ENCODE measurements at places on chromosomes 3 and 15.
A peak's percentile ranks its signal among the peaks of the same experiment; 100 is the strongest.

DNA sequence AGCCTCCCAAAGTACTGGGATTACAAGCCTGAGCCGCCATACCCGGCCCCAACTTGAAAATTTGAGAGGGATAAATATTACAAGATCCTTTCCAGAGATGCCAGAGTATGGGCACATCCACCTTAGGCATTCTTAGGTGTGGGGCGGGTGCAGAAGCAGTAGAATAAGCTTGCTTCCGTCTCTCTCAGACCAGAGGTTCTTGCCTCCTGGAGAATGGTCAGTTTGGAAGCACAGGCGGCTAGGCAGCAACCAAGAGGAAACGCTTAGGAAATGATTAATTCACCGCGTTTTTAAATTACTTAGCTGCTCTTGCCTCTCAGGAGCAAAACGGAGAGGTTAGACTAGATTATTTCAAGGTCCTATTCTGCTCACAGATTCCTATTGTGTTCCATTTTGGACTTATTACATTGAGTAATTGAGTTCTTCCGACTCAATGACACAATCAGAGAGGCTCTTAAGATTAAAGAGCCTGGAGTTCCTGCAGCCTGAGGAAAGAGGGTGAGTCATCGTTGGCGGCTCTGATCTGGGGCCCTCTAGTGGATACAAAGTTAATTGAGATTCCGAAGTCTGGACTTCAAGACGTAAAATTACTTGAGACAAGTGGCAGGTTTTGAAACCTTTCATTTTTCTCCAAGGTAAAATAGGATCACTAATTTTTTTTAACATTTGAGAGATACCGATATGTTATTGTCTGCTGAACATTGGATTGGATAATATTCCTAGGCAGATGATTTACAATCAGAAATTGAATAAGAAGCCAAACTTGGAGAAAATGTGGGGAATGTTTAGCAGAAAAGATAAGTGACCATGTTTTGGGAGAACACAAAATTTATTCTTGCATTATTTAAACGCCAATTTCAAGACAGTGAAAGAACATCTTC, 5.8 kb upstream of the TOPAZ1 start:
- peak; percentile 42 for DNase-seq

DNA sequence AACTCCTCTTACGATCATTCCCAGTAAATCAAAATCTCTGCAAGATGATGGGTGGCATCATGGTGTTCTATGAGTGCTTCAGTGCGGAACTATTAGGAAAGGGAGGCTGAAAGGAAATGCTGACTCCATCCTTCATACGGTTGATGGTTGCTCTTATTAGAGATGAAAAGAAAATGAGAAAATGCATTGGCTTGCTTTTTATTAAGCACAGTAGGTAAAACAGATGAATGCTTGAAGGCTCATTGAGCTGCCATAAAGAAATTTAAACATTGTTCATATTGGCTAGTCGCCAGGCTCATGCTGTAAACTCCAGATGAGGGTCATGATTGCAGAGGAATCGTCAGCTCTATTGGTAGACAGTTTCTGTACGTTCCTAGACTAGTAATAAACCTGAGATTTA, 115.8 kb downstream of the EPHA3 start:
- no peak for DNase-seq

DNA sequence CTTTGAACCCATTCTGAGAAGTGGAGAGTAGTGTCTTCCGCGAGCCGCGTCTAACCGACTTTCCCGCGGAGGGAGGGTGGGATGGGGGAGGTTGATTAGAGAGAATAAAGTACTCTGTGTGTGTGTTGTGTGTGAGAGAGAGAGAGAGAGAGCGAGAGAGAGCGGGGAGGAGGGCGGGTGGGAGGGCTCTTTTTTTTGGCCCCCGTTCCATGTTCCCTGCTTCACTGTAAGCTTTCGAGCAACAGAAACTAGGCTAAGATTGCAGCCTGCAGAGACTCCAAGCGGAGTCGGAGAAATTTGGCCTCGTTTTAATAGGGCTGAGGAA, 1.6 kb upstream of the MEIS2 start:
- DNase-seq: no peak

GRCh38 chr15:31265090-31265870, 61.4 kb upstream of the KLF13 start:
- DNase-seq: peak; percentile 7

- DNase-seq: no peak
Observed at GRCh38 chr15:75142499-75142898, 59.2 kb upstream of the C15orf39 start.

GRCh38 chr15:41506796-41507341, 6.8 kb downstream of the LTK start:
- DNase-seq: no peak

DNA sequence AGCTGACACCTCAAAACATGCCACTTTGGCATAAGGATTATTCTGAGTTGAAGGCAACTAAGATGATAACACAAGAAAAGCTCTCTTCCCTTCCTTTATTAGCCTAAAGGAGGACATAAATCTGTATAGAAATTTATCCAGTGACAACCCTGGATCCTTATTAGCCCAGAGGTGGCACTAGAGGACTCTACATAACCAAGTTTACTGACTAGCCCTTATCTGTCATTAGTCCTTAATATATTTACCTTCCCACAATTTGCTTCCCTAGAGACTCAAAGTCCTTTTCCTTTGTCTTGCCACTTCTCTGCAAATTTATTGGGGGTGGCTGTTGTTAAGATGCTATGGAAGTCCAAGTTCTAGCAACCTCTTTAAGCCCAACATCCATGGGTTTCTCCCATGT, 26.7 kb downstream of the CEP70 start:
- no peak for DNase-seq

GRCh38 chr3:9912294-9912935, 4.5 kb upstream of the IL17RC start:
- no peak for DNase-seq

DNA sequence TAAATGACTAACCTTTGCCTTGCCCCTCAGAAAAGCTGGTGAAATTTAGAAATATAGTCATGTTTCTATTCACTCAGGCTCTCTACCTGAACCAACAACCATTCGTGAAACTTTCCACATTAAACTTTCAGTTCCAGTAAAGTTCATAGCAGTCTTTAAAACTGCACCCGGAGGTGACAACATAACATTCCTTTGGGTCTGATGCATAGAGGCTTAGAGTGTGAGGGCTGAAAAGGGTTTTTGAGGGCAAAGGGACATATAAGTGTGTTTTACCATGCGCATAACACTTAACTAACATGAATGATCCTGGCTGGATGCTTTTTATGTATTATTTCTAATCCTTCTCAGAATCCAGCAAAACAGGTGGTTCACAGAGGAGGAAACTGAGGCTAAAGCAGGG, 471.7 kb upstream of the MCTP2 start:
- no peak for DNase-seq

DNA sequence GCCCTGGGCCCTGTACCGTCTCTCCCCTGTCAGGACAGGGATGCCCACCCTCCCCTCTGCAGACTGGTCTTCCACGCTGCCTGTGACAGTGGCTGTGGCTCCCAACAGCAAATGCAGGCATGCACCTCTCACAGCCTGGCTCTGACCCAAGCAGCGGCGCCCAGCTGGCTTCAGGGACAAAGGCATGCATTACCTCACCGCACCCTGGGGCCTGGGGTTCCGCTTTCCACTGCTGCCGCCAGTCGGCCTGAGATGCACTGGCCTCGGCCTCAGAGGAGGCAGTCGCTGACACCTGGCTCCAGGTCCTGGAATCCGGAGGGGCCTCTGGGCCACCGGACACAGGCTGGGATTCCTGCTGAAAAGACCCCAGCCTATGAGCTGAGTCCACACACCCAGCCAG, 70.3 kb downstream of the SCN5A start:
- DNase-seq: no peak

DNA sequence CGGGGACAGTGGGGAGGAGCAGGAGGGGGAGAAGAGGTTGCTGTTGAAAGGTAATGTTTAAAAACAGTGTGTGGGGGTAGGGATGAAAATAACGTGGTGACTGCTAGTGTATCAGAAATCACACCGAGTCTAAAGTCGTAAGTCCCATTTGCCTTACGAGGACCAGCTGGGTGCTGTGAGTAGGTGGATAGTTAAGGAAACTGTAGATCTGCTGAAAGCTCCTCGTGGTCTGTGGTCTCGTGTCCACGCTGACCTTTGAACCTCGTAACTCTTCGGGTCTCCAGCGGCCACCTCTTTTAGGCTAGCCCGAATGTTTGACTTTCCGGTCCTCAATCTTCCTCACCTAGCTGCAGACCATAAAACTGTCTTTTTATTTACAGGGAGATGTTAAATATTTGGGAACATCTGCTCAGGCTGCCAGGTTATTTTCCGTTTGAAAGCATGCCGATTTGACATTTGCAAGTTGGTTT, 29.3 kb upstream of the ST3GAL6 start:
- DNase-seq: no peak

- DNase-seq: no peak
Observed at GRCh38 chr3:5891711-5892110, 704.2 kb downstream of the EDEM1 start.

All from activated CD4-positive, alpha-beta T cell treated with anti-CD3 and anti-CD28 coated beads for 1 hour (primary cell).